Type B pancreatic cell (in vitro differentiated cells): ENCODE measurements at places on chromosomes 3 and 15. TPM values are rescaled to one million over a fixed set of nuclear protein-coding genes. Genes with fewer than 3 reads are reported as not detected.

P2RY12 gene
- total RNA-seq: not detected in 2 replicates

GRCh38 chr3:183393625-183394024 is 34.8 kb downstream of the MCF2L2 start:
- no peak for DNase-seq

NDN gene
- total RNA-seq: 38.4 and 72.7 TPM in 2 replicates

FOXB1 gene
- total RNA-seq: 0.60 TPM in 1 of 2 replicates, not detected in the other

- no peak for DNase-seq
Measured at GRCh38 chr15:95715906-95716656, 614.4 kb upstream of the NR2F2 start.

CDC25A gene
- 13.0 and 28.0 TPM in 2 replicates for total RNA-seq

DNA sequence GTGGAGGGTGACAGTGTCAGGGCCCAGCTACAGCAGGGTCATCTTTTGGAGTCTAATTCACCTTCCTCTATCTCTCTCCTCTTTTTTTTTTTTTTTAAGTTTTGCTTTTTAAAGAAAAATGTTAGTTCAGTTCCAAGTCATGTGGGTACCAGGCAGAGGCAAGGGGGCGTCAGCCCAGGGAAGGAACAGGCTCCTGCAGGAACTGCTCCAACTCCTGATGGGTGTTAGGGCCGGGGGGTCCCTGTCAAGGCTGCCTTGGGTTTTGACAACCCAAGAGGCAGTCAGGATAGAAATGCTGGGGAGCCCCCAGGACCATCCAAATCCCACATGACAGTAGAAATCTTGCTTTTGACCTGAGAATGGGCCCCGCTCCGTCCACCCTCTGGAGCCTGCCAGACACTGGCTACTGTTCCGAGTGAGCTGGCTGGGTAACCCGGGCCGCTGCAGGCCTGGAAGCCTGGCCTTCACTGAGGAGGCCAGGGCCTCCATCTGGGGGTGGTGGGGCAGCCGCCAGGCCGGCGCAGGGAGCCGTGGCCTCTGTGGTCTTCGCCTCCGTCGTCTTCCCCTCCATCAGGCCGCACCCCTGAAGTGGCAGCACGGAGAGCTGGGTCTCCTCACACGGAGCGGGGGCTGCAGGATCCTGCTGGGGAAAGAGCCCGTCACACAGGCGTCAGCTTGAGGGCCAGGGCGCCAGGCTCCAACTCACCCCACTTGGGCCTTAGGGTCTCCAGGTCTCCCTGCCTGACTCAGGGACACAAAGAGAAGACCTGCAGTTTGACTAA is 24.2 kb downstream of the RNU5B-1 start:
- DNase-seq: no peak

NR2E3 gene
- total RNA-seq: 0.38 and 0.94 TPM in 2 replicates

DNA sequence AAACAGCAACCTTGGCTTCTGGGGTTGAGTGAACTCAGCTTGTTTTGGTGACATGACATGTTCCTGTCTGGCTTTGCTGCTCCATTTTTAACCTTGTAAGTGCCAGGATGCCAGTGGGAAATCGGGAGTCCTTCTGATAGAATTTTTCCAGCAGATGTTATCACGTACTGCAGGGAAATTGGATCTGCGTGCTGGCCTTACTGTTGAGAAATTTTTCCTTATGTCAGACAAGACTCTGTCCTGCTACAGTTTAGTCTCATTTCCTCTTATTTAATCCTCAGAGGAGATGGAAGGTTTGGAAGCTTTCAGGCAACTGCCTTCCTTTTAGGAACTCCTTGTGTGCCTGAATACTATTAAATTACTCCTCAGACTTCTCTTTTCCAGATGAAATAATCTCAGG is 80.6 kb downstream of the PGPEP1L start:
- no peak for DNase-seq

- no peak for DNase-seq
Measured at GRCh38 chr3:8629151-8630021, 15.2 kb downstream of the SSUH2 start.

GRCh38 chr3:31448882-31449243 is 83.9 kb upstream of the STT3B start:
- no peak for DNase-seq

DNA sequence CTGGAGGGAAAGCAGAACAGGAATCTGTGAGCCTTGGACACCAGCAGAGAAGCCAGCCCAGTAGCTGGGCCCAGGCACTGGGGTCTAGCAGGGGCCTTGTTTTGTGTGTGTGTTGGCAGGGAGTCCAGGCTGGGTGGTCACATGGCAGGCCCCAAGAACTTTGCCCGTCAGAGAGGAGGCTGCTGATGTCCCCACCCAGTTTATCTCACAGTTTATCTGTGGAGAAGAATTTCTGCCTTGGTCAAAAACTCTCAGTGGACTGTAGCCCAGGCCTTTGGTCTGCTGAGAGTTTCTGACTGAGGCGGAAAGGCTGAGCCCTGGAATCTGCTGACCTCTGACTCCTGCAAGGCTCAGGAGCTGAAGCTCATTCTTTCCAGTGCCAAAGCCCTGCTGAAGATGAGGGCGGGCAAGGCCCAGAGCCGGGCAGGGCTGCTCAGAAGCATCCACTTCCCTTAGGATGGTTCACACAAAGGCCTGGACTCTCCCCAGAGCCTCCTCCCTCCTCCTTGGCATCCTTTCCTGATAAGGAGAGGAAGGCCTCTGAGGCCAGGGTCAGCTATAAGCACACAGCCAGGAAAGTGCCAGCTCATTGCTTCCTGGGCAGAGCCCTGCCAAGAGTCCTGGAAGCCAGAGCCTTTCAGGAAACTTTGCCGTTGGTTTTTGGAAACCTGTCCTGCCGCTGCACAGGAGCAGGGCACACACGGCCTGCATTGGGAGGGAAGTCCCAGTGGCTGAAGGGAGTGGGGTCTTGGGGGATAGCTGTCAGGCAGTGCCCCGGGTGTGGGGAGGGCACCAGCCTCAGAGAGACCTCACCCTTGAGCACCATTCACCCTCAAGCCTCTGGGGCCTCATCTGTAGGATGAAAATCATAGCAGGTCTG is 37.2 kb upstream of the SLCO2A1 start:
- DNase-seq: peak; percentile 62

HDC gene
- 0.14 TPM in 1 of 2 replicates, not detected in the other for total RNA-seq

GRCh38 chr3:98779541-98780335 is 16.6 kb downstream of the ST3GAL6 start:
- no peak for DNase-seq

GRCh38 chr15:82231233-82231632 is 31.3 kb downstream of the EFL1 start:
- no peak for DNase-seq

CCDC191 gene
- 4.7 and 8.4 TPM in 2 replicates for total RNA-seq

- DNase-seq: no peak
Measured at GRCh38 chr3:56914646-56915045, 112.9 kb upstream of the ARHGEF3 start.

GRCh38 chr3:27360113-27361078 is 8.8 kb downstream of the NEK10 start:
- no peak for DNase-seq

GRCh38 chr3:195873971-195874370 is 34.4 kb downstream of the TNK2 start:
- no peak for DNase-seq

GRCh38 chr3:23712656-23713559 is 92.8 kb upstream of the UBE2E1 start:
- no peak for DNase-seq

GRCh38 chr3:151293127-151293526 is 14.8 kb upstream of the P2RY14 start:
- DNase-seq: no peak

DNA sequence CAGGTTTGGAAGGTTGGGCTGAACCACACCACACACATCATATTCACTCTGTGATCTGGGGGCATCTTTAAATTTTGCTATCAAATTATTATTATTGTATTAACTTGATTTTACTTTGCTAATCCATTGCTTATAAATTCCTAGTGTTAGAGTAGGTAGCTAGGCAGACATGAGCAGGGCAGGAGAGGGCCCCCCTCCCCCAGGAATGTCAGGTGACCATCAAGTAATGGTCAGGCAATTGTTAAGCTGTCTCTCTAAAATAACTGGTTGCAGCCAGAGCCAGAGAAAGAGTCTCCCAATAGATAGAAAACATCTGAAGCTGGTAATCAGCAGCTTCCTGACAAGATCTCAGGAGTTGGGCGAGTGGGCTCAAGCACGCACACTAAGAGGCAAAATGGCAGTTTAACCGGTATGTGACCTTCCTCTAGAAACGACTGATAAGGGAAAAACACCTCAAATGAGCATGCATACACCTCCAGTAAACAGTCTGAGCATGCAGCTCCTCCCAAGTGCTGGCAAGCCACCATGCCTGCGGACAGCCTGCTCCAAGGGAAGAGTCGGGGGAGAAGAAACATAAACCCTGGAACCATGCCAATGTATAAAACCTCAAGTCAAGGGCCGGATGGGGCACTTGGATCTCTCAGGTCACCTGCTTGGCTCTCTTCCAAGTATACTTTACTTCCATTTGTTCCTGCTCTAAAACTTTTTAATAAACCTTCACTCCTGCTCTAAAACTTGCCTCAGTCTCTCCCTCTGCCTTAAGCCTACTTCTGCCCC is 3.1 kb upstream of the CXCR6 start:
- DNase-seq: no peak

- DNase-seq: no peak
Measured at GRCh38 chr15:85492406-85492805, 112.0 kb downstream of the AKAP13 start.

MSL2 gene
- 33.7 and 38.4 TPM in 2 replicates for total RNA-seq

DNA sequence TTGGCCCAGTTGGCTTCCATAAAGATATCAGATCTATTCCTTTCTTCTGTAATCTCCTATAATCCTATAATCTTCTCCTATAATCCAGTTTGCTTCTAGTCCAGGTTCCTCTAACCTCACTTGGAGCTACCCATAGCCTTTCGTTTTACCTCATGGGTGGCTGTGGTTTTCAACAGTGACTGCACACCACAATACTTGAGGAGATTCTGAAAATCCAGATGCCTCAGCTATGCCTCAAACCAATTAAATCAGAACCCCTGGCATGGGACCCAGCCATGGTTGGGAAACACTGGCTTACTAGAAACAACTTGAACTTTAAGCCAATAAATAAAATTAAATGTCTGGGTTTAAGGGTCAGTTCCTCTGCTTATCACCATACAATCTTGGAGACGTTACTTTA is 86.1 kb upstream of the NTRK3 start:
- DNase-seq: no peak
